ENCODE measurements at places on chromosomes 3 and 15. TPM values are rescaled to one million over a fixed set of nuclear protein-coding genes. Genes with fewer than 3 reads are reported as not detected.

- no peak for DNase-seq
These were observed 202.3 kb downstream of the CADPS start for GRCh38 chr3:62672988-62673313.

DNA sequence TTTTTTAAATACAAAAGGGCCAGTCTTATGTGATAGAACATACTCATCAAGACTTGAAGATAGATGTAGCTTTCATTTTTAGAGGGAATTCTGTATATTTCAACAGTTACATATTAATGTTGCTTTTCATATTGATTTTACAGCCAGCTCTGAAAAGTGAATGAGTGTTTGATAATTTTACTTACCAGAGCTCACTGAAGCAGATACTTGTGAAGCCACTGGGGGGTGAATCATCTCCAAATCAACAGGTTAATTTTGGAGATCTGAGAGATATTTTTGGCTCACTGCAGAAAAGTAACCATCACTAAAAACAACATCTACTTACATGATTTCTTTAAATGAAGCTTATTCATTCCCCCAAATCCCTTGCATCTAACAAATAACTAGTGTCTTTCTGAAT is 24.7 kb downstream of the TNFAIP8L3 start:
- DNase-seq = no peak

DNA sequence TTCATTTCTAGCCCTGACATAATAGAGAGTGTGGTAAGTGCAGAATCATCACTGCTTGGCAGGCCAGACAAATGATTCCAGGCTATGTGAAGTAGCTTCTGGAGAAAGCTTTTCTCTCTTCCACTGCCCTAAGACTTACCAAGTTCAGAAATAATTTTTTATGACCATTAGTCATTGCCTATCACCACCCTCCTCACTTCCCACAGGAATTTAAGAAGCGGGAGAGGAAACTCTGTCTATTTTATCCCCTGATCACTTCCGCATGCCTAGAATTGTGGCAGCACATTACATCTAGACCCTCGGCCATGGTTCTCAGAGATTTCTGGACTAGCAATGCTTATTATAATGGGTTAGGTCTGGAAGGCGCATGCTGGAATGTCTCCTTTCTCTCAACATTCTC is 397.8 kb upstream of the NR2F2 start:
- DNase-seq = no peak

GRCh38 chr3:140972833-140973232 is 31.2 kb downstream of the SLC25A36 start:
- DNase-seq = no peak

DNA sequence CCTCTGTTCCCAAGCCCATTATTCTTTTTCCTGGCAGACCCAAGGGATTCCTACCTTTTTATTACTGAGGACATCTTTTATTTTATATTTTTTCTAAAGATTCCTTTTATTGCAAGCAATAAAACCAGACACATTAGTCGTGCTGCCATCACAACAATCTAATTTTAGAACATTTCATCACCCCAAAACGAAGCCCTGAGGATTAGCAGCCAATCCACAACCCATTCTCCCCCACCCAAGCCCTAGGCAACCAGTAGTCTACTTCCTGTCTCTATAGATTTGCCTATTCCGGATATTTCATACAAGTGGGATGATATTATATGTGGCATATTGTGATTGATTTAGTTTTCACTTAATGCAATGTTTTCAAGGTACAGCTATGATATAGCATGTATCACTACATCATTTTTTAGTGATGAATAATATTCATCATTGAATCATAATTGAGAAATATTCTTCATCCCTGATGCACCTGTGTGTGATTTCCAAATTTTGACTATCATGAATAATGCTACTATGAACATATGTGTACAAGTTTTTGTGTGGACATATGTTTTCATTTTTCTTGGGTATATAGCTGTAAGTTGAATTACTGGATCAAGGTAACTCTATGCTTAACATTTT is 65.7 kb downstream of the IL1RAP start:
- no peak for DNase-seq

DNA sequence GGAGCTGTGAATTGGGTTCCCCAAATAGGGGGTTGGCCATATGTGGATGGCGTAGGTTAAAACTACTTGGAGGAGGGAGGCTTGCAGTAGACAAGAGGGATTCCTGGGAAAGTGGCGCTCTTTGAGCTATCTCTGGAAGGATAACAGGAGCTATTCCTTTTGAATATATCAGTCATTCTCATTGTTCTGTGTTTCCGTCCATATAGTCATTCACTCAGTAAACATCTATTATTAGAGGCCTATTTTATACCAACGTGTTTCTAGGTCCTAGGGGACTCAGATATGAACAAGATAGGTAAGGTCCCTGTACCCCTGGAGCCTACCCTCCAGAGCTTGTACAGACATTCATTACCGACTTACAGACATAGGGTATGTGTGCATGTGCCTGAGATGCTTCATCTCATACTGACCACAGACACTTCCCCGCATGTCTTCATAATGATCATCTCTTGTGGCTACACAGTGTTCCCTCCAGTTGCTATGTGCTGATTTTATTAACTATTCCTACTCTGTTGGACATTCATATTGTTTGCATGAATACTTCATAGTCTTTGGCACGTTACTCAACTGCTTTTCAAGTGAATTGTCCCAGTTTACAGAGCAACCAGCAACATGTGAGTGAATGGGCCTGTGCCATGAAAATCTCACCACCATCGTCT is 55.8 kb upstream of the VILL start:
- DNase-seq = no peak

- no peak for DNase-seq
These were observed 27.1 kb downstream of the CGGBP1 start for GRCh38 chr3:88031642-88032077.

DNA sequence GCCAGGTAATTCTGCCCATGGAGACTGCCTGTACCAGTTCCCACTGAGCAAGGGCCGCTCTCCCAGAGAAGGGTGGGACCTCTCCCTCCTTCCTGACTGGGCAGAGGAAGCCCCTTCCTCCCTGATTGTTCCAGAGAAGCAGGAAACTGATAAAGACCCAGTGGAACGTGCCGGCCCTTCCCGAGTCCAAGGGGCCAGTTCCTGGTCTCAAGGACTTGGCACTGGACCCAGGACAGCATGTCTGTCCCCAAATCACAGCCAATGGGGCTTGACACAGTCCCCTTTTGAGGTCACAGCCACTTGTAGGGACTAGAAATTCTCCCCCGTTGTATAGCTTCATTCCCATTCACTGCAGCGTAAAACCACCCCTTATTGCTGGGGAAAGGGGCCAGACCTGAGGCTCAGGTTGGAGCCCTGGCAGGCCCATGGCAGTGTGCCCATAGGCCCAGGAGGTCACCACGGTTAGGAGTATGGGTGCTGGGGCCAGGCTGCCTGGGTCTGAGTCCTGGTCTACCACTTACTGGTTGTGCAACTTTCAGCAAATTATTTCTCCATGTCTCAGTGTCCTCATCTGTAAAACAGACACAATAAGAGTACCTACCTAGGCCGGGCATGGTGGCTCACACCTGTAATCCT is 18.1 kb downstream of the CSRNP1 start:
- no peak for DNase-seq

DNA sequence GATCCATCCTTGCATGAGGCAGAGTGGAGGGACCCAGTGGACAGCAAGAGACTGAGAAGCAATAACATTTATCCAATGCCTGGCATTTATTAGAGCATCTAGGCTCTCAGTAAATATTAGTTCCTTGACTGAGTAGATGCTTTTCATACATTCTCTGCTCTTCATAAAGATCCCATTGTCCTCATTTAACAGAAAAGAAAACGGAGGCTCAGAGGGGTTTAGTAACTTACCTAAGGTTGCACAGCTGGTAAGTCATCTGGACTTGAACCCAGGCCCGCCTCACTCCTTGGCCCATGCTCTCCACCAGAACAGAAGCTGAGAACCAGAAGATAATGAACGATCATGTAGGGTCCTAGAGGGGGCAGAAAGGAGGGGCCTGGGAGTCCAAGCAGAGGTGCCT is 52.2 kb upstream of the SEC22A start:
- DNase-seq = no peak

DNA sequence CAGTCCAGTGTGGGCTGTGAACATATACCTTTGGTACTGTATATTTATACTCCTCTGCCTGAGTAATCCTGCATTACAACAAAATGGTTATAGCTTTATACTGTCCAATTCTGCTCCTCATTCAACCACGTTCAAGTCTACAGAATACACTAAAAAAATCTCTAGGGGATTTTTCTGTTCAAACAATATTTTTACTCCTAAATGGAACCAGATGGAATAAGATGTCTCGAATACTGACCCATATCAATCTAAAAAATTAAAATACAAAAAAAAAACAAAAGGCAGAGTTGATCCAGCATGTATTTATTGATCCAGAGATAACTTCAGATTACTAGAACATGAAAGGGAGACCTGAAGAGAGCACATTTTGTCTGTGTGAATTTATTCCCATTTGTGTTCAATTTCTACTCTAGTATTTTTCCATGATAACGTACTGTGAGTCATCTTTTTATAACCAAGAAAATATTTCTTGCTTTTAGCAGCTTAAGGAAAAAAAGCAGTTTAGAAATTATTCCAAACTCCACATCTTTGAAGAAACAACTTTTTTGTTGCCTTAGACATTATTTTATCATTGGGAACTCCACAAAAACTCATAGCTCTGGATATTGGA is 910.7 kb downstream of the TBL1XR1 start:
- no peak for DNase-seq

DNA sequence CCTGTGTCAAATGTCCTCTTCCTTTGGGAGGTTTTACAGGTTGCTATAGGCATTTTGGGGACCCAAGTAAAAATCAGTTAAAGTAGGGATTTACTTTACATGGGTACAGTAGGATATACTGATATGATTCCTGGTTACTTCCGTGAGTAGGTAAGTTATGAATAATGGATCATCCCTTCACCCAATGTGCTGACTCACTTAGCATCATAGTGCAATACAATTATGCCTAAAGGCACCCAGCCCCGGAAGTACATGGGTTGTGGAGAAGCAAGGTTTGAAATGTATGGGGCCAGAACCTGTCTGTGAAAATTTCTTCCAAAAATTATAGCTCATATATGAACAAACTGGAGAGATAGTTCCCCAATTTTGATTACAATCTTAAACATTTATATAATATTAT is 64.0 kb downstream of the GLB1 start:
- no peak for DNase-seq

DNA sequence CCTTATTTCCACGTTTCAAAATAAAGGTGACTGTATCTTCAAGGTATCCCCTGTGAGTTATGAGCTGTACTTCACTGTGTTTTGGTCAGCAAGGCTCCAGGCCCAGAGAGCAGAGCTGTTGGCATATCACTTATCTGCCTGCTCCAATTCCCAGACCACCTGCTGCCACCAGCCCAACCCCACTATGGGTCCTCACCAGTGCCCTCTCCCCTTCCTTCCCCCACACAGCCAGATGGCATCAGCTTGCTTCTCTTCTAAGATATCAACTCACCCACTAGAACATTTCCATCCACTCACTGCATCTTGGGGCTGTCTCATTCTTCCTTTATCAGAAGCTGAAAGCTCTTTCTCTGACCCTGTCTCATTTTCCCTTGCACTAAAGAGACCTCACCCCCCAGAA is 136.9 kb upstream of the EIF1B start:
- no peak for DNase-seq

DNA sequence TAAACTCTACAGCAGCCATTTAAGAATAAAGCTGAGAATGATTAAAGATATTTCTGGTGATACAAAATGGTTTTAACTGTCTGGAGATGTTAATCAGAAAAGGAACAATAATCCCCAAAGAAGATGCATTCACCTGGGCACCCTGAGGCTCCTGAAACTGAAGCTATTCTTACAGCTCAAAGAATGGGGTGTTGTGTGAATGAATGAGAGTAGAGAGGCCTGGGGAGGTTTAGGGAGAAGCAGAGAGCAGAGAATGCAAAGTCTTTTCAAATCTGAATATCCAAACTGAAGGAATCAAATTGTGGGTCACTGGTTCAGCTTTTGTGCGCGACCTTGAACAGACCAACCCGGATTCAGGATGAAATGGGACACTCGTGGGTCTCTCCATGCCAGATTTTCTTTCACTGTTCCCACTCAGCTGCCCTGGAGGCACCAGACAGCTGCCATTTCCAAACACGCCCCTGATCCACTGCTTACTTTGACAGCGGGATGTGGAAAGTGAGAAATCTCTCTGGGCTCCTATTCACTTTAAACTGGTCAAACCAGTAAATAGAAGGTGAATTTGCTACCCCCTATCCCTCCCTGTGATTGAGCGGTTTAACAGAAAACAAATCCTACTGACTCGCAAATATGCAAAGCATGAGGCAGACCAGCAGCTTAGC is 485.5 kb upstream of the THBS1 start:
- no peak for DNase-seq

DNA sequence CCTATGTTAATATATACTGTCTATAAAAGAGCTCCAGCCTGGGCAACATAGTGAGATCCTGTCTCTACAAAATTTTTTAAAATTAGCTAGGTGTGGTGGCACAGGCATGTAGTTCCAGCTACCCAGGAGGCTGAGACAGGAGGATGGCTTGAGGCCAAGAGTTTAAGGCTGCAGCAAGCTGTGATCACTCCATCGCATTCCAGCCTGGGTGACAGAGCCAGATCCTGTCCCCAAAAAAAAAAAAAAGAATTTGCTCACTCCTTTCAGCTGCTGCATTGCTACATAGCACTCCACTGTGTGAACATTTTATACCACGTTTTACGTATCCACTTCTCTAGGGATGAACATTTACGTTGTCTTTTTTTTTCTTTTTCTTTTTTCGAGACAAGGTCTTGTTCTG is 6.0 kb upstream of the TSEN2 start:
- no peak for DNase-seq

- DNase-seq = no peak
These were observed 15.3 kb downstream of the FOXP1 start for GRCh38 chr3:71568207-71568606.

GRCh38 chr3:48684480-48685143 is 1.1 kb downstream of the NCKIPSD start:
- no peak for DNase-seq

- no peak for DNase-seq
These were observed 168.2 kb downstream of the PEAK1 start for GRCh38 chr15:77251662-77252061.

Gene ATP11B
- total RNA-seq = 165 TPM

Gene GHSR
- not detected for total RNA-seq

Gene LMLN
- 13.9 TPM for total RNA-seq

Gene ROBO2
- 38.1 TPM for total RNA-seq

Gene GOLGA6L10
- 2.0 TPM for total RNA-seq

Gene CCR4
- total RNA-seq = 0.53 TPM

Gene WDR93
- total RNA-seq = not detected

Gene GALK2
- 49.8 TPM for total RNA-seq
